ENCODE measurements at places on chromosomes 1 and 21.

- DNase-seq, result no peak
Measured at GRCh38 chr21:44760376-44760775, 41.2 kb downstream of the UBE2G2 start.

DNA sequence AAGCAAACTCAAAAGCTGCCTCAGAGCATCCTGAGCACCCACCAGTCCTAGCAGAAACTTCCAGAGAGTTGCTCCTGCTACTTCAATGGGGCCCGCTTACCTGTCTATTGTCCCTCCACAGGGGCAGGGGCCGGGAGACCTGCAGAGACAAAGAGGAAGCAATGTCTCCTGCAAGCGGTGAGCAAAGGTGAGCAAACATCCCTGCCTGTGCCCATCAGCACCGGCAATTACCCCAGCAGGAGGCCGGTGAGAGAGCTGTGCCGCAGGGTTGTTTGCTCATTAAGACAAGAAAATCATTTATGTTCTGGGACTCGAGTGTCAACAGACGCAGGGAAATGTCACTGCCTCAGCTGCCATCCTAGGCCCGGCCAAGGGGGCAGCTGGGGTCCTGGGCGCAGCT, 53.8 kb upstream of the TARDBP start:
- no peak for DNase-seq

- DNase-seq, result no peak
Measured at GRCh38 chr1:237471377-237471776, 419.3 kb downstream of the ZP4 start.

DNA sequence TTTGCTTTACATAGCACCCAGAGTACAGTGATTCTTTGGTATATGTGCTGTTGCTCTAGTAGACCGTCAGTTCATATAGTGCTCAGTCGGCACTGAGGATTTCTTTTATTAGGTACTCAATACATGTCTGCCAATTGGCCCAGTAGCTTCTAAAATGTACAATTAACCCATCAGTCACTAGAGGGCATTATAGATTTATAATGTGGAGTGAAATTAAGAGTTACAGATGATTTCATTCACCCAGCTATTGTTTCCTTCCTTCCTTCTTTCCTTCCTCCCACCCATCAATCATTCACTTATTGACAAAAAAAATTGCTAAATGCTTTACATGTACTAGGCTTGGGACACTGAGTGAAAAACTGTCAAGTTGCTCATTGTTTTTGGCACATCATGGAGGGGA, 263.6 kb upstream of the USP24 start:
- DNase-seq, result no peak

- no peak for DNase-seq
Measured at GRCh38 chr1:197284325-197284724, 16.3 kb downstream of the CRB1 start.

DNA sequence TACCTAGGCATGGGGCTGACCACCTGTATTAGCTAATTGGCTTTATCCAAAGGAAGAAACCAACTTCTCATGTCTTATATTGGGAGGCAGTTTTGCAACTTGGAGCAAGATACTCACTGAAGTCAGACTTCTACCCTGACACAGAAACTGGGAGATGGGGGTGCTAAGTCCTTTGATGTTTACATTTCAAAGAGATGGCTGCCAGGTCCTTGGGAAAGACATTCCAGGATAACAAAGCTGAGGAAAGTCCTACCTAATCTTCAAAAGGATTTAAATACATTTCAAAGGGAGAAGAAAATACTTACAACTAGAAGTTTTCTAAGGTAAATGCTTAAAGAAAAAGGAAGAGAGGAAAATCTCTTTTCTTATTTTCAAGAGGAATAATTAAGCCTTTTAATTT, 62.1 kb downstream of the FH start:
- no peak for DNase-seq

DNA sequence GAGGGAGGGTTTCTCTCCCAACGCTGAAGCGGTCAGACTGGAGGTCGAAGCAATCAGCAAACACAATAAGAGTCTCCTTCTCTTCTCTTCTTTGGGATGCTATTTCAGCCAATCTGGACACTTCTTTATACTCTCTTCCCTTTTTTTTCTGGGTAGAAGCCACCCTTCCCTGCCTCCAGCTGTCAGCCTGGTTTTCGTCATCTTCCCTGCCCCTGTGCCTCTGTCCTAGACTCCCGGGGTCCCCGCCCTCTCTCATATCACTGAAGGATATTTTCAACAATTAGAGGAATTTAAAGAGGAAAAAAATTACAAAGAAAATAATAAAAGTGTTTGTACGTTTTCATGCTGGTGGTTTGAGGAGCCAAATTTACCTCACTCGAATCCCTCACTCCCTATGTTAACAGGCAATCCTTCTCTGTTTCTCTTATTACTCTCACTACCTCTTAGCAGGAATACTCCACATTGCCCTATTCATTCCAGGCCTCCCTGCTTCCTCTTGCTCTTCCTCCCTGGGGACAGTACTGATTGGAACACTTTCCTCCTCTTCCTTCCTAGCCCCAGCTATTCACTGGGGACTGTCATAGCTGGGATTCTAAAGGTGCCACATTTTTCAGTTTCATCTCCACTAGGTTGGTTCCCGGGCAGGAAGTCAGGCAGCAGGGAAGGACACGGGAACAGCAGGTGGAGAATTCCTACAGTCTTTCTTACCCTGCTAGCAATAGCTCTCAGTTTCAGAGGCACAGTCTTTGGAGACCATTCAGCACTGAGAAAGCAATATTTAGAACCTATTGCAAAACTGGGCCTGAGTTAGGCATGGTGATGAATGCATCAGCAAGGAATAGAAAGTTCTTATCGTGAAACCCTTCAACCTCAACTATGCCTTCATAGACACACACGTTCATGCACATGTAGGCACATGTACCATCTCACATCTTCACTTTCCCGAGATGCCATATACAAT, 288.0 kb downstream of the PBX1 start:
- no peak for DNase-seq

DNA sequence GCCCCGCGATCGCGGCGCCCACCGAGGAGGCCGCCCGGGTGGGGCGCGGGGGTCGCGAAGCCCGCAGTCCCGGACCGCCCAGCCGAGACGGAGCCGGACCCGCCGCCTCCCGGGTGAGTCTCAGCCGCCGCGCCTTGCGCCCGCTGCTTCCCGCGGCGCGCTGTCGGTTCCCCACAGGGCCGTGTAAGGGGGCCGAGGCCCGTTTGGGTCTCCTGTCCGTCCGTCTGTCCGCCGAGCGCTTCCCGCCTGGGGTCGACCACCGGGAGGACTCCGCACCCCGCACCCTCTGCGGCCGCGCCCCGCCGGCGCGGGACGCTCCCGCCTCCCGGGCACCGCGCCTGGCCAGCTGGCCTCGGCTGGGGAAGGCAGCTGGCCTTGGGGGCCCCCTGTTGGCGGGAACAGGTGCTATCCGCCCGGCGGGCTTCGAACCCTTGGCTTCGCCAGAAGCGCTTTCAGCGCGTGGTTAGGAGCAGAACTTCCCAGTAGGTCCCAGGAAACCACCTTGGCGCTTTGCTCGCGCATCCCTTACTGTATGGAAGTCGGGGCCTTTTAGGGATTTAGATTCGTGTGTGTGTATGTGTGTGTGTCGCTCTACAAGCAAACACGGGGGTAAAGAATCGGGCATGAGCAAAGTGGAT, 414 bp downstream of the TMEM51 start:
- DNase-seq, result peak; percentile 77

GRCh38 chr1:143643148-143643885, 328.5 kb downstream of the FAM72C start:
- no peak for DNase-seq

DNA sequence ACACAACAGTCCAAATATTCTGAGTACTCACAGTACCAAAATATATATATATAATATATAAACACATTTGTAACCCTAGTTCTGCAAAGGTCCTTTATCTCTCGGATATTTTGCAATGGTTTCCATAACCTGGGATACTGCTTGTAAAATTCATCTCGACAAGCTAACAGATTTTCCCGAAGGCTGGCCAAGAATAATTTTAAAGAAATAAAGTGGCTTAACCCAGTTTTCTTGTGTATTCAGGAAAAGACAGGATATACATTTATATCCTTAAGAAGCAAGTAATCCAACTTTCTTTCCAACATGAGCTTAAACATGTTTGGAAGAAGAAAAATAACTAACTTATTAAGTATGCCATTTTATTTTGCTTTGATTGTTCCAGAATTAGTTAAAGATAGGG, 348.7 kb upstream of the RUNX1 start:
- DNase-seq, result no peak

DNA sequence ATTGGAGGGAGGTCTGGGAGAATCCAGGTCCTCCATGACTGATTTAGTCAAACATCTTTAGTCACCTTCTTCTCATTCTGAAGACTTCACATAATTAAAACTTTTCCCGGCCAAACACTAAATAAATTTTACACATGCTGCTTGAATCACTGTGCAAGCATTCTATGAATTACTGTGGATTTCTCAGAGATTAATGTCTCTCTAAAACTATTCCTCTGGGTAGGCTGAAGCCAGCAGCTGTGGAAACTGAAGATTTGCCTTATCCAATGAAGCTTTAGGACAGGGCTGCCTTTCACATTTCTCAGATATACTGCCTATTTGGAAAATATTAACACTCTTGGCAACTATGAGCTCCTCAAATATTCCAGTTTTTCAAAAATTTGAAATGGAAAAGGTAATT, 61.7 kb downstream of the JMJD4 start:
- no peak for DNase-seq

DNA sequence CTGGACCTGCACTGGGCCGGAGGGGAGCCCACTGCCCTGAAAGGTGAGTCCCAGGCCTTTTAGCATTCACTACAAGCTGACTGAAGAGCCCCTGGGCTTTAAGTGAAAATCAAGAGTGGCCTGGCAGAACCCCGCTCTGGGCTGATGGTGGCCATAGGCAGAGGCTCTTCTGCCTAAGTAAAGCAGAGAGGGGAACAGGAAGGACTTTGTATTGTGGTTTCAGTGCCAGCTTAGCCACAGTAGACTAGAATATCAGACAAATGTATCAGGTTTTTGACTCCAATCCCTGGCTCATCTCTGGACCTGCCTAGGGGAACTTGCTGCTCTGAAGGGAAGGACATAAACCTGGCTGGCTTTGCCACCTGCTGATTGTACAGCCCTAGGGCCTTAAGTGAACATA, 10.2 kb upstream of the HENMT1 start:
- no peak for DNase-seq

- DNase-seq, result no peak
Measured at GRCh38 chr21:36750576-36750959, 51.7 kb downstream of the SIM2 start.

- DNase-seq, result no peak
Measured at GRCh38 chr1:156284757-156285156, 632 bp downstream of the TMEM79 start.
